Effector CD4-positive, alpha-beta T cell (primary cell): ENCODE measurements at places on chromosomes 7 and 10.

- DNase-seq = no peak
Measured at GRCh38 chr10:99522470-99523250, 10.1 kb upstream of the NKX2-3 start.

- no peak for DNase-seq
Measured at GRCh38 chr10:18195060-18195799, 55.0 kb downstream of the CACNB2 start.

- DNase-seq = no peak
Measured at GRCh38 chr7:132422502-132423111, 153.7 kb downstream of the PLXNA4 start.

- no peak for DNase-seq
Measured at GRCh38 chr7:5590596-5591277, 167.1 kb upstream of the TNRC18 start.

DNA sequence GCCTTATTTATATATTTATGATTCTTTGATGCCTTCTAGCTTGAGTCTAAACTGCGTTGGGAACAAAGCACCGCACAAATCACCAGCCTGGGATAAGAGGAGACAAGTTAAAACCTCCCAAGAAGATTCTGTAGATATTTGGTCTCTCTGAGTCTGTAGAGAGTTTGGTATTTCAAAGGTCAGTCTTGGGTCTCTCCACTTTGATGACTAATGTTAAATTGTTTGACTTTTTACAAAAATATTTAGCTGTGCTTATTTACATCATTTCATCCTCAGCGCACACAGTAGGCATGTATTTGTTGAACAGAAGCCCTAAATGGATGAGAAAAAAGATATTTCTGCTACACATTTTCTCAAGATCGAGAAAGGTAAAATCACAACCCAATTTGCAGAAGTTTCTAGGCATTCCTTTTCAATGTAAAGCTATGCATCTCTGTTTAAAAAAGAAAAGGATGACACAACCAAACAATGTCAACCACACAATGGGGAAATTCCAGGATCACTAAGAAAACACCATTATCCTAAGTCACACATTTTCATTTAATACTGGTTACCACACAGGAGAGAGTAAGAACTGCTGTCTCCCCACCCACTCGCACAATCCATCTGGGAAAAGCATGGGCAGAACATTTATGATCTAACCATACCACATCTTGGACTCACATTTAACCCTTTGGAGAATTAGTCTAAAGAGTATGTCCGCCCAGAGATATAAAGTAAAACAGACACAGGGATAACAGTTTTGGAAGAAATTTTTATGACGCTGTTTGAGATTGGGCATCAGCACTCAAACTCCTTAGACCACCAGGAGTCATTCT, 4.4 kb downstream of the CDK6 start:
- no peak for DNase-seq

GRCh38 chr7:45176091-45176490, 18.5 kb downstream of the RAMP3 start:
- DNase-seq = no peak

DNA sequence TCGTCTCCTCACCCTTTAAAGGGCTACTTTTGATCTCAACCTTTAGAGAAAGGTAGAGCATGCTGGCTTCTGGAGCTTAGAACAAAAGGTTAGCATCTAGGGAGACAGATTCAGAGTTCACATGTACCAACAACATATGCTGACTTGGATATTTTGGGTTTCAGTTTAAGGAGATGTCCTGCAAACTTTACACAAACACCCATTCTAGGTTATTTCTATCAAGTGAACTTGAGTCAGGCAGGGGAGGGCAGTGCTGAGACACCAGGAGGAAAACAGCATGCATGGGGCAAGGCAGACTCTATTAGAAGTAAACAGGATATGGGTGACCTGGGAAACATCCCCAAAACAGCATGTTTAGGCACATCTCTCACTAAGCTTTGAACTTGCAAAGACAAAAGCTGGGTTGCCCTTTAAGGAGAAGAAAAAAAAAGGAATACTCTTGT, 43.8 kb downstream of the ARL4A start:
- DNase-seq = no peak

GRCh38 chr7:25759286-25759685, 392.7 kb upstream of the NFE2L3 start:
- DNase-seq = no peak

- DNase-seq = no peak
Measured at GRCh38 chr10:77208684-77209256, 428.8 kb downstream of the KCNMA1 start.

DNA sequence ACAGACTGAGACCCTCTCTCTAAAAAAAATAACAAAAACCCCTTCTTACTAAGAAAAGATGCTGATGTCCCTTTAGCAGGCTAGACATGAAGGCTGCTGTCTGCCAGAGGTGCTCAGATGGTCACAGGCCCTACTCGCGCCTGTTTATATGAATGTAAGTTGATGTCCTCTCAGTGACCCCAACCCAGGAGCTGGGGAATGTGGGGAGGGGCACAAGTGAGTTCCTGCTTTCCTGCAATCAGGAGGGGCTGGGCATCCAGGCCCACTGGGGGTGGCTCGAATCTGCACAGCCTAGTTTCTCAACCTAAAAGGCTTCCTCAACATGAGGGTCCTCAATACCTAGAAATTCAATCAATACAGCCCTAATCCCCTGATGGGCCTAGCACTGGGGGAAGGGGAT, 12.1 kb upstream of the SLC29A3 start:
- DNase-seq = no peak

DNA sequence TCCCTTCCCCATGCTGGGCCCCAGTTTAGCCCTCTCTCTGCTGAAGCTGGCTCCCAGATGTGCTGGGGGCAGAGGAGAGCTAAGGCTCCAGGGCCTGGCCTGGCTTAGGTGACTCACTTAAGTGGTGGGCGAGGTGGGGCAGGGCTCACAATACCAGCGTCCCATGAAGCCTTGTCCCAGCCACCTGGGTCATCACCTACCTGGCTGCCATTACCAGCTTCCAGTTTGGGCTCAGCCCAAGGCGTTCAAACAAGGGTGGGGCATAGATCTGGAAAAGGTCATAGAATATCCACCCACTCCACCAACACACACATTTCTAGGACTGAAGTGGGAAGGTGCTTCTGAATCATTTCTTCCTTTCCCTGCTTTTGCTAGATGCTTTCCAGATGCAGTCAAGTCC, 8.3 kb downstream of the KAZALD1 start:
- DNase-seq = no peak

DNA sequence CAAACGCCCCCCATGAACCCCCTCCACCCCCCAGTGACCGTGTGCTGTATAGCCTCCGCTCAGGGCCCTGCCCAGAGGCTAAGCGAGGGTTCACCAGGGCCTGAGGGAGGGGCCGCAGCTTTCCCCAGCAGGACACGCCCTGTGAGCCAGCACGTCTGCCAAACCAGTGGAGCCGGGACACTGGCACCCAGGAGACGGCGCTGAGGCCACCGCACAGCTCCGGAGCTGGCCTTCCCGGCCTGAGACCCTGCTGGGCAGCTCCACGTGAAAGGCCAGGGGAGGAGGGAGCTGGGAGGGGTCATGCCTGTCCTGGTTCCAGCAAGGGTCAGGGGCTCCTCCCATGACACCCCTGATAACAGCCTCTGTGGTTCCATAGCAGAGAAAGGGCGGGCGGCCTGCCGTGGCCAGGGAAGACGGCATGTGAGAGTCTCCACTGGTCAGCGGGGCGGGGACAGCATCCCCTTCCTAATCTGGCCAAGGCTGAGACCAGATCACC, 278.3 kb downstream of the ELFN1 start:
- no peak for DNase-seq

DNA sequence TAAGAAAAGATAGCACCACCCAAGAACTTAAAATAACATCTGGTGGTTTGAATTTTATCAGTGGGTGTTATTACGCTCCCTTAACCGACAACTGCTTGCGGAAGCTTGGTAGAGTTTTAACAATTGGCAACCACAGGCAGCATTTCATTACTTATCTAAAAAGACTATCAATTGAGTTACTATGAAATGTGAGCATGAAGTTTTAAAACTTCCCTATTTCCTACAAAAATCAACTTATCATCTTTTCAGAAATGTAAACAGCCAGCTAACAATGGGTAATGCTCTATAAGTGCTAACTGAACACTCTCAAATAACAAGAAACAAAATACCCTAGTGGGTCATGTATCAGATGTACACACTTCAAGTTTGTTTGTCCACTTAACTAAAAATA, 68.8 kb downstream of the OSBPL3 start:
- no peak for DNase-seq

DNA sequence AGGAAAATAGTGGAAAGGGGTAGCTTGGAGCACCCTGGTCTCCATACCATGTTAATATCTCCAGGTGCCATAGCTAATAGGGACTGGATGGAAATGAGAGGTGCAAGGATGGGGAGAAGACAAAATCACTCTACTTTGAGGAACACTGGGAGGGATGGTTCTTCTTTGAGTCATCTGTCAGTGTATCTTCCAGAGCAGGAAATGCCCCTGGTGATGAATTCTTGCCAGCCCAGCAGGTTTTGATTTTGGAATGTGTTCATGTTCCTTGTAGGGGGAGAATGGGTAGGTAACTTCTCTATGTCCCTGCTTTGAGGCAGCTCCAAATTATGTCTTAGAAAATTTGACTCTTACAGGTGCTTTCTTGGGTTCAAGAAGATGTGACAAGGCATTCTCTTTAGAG, 177.0 kb upstream of the GLI3 start:
- no peak for DNase-seq

GRCh38 chr10:8489823-8490222, 435.3 kb downstream of the GATA3 start:
- no peak for DNase-seq

GRCh38 chr7:121525155-121525819, 129.2 kb upstream of the FAM3C start:
- DNase-seq = no peak

DNA sequence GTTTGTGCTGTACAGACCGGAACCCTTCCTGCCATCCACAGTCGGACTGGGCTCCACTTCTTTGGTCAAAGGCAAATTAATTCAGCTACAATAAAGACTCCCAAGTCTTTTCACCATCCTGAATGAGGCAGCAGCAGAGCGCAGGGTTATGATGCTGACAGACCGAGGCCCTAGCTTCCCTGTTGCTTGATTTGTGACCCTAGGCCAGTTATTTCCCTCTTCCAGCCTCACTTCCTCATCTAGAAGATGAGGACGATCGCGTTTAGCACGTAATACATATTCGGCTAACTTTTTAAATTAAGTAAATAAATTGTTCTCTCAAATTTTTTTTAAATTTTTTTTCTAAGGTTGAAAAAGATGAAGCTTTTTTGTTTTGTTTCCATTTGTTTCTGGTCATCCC, 18.1 kb downstream of the ADRB1 start:
- DNase-seq = no peak

DNA sequence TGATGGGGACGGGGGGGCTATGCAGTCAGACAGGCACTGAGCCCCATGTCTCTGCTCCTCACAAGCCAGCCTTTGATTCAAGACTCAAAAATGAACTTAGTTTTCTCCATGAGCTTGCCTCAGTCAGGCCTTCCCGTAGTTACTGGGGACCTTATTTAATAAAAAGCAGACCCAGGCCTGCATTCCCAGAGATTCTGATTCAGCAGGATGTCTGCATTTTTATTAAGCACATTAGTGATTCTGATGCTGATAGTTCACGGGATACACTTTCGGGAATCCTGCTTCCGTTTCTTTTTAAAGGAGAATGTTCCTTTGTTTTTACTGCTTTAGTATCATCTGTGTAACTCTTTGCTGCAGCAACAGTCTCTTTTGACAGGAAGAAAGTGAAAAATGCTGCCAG, 28.3 kb upstream of the PLPP4 start:
- no peak for DNase-seq

DNA sequence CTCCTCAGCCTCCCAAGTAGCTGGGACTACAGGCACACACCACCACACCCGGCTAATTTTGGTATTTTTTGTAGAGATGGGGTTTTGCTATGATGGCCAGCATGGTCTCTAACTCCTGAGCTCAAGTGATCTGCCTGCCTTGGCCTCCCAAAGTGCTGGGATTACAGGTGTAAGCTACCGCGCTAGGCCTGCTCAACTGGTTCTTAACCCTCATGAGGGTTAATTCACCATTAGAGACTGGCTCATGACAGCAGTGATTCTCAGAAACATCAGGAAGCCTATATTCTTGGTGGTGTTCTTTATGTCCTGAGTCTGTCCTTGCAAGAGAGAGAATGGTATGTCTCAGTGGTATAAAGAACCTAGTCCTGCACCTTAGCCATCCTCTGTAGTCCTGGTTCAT, 10.4 kb upstream of the NT5C2 start:
- DNase-seq = no peak

DNA sequence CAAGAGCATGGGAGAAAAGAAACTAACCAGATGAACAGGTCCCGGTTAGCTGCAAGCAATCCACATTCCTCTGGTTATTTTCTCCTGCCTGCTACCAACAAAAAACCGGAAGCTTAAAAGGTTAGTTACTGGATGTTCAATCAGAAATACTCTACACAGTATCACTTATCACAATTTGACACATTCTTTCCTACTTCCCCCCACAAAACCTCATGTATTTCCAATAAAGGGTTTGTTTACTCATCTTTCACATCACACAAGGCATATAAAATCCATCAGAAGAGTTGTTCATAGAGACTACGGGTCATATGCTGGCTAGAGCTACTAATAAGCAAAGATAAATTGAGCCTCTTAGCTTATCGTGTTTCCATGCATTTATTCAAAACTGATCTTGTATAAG, 4.8 kb downstream of the SLC25A28 start:
- no peak for DNase-seq

DNA sequence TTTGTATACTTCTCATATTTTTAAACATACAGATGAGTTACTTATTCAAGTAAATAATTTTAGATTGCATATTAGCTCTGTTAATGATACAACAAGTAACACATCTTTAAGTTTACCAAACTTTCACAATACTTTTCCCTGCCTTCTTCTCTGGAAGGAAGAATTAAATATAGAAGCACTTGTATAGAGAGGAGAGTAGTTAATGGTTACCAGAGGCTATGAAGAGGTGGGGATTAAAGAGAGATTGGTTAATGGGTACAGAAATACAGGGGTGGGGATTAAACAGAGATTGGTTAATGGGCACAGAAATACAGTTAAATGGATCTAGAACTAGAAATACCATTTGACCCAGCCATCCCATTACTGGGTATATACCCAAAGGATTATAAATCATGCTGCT, 20.0 kb upstream of the UCN3 start:
- no peak for DNase-seq

- no peak for DNase-seq
Measured at GRCh38 chr7:128672927-128673517, 930 bp downstream of the GARIN1A start.

- no peak for DNase-seq
Measured at GRCh38 chr7:44318332-44318731, 7.1 kb downstream of the CAMK2B start.

DNA sequence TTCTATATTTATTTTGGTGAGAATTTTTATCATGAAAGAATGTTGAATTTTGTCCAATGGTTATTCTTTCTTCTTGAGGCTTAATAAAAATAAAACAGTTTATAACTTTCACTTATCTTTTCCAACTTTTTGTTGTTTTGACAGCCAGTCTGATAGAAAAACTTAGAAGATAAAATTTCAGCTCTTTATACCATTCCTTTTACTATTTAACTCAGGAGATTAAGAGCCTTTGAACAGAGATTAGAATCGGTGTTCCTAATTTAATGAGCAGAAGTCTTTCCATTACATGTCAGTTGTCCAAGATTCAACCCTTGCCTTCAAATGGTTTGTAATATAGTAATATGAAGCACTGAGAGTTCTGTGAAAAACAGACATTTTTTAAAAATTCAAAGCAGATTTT, 97.8 kb upstream of the SEC61G start:
- DNase-seq = no peak
